ENCODE measurements at places on chromosomes 3 and 15.

- no peak for DNase-seq
Observed at GRCh38 chr3:111692593-111693552, 97.7 kb upstream of the ZBED2 start.

DNA sequence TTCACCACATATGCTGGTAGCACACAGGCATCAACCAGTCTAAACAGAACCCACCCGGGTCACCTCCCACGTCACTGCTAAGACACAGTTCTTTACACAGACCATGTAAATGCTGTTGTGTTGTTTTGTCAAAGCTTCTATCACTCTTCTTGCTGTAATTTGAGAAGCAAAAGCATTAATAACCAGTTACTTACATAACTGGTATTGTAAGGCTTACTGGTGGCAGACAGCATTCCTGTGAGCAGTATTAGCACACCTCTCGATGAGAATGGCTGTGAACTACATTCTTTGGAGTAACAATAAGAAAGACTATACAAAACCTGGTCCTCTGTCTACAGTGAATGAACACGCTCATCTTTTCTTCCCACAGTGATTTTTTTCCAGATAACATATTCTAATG is 479.2 kb downstream of the LPP start:
- DNase-seq, result no peak

DNA sequence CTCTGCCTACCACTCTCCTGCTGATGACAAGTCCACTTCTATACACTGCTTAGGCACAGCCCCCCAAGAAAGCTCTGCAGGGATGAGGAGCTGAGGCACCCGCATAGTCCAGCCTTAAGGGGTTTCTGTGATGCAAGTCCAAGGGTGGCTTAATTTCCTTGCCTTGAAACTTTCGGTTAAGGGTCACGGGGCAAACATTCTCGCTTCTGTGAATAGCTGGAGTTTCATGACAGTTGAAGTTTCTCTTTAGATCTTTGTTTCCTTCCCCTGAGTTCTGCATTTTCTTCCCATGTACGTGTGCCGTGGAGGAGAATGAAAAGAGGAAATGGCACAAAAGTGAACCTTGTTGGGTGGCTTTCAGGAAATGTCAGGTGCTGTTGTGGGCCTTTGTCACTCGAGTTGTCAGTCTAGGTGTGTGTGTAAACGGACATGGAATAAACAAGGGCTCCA is 7.0 kb downstream of the GPR160 start:
- no peak for DNase-seq

- DNase-seq, result peak; percentile 85
Observed at GRCh38 chr15:70974004-70974832, 81.6 kb downstream of the LRRC49 start.

GRCh38 chr3:112132975-112133448 is at the start of gene GCSAM:
GCSAM (minus strand) TSS chr3:112133248; CDS start chr3:112133120, 128 bp downstream.
- DNase-seq, result peak; percentile 14

All from cardiac fibroblast (primary cell).